Stimulated activated CD8-positive, alpha-beta memory T cell treated with anti-CD3 and anti-CD28 coated beads, Interleukin-2, amount 100 ng/mL, for 1 hour (primary cell): ENCODE measurements at places on chromosomes 6 and 20.

- no peak for DNase-seq
Observed at GRCh38 chr6:41460742-41461336, 85.3 kb upstream of the FOXP4 start.

GRCh38 chr6:134165561-134166201, 113.3 kb upstream of the SLC2A12 start:
- no peak for DNase-seq

DNA sequence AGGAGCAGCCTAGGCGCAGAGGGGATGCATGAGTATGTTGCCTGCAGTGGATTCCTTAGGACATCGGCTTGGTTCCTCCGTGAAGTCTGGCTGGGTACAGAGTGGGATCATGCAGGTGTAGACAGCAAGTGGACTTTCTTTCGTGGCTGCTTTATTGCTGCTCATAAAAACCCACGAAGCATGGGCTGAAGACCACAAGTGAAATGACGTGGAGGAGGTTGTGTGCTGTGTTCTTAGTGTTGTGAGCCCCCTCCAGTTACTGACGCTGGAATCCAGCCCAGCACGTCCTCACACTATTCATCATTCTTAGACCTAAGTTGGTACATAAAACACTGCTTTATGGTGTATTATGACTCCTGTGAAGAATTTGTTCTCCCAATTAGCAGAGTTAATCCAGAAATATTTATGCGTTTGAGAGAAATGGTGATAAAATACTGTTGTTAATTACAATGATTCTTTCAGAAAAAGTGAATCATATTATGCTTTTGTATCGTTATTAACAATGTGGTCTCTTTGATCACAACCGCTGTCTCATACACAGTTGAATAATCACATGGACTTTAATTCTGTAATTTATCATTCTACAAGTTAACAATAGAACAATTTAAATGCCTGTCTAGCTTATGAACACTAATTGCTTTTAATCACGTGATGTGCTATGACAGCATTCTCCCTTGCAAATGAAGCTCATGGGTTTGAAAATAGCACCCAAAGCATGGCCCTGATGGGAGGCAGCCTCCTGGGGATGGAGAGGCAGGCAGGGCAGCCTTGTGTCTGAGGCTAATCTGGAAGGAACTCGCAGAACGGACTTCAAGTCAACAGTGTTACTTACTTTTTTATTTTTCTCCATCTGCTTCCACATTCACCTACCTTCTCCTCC, 233.9 kb upstream of the SYNDIG1 start:
- no peak for DNase-seq

- DNase-seq: no peak
Observed at GRCh38 chr6:3133515-3133914, 15.0 kb downstream of the BPHL start.

DNA sequence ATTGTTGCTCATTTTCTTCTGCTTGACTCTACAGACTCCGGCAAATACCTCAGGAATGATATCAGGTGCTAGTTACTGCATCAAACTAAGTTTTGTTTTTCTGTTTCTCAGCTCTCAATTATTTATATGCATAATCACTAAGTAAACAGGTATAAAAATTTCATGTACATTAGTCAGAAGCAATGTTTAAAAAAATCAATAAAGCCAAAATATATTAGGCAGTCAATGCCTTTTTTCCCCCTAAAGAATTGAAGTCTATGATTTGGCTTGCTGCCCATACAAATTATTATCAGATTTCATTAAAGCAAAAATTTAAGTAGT, 20.6 kb upstream of the MRS2 start:
- DNase-seq: no peak

- no peak for DNase-seq
Observed at GRCh38 chr6:70208235-70208790, 94.6 kb downstream of the COL9A1 start.

DNA sequence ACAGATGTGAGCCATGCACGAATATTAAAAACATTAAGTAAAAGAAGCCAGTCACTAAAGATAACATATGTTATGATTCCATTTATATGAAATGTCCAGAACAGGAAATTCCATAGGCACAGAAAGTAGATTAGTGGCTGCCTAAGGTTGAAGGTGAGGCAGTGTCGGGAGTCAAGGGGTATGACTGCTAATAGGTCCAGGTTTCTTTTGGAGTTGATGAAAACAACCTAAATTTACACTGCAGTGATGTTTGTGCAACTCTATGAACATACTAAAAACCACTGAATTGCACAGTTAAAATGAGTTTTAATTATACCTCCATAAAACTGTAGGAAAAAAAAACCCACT, 14.4 kb downstream of the SRPK1 start:
- DNase-seq: no peak

DNA sequence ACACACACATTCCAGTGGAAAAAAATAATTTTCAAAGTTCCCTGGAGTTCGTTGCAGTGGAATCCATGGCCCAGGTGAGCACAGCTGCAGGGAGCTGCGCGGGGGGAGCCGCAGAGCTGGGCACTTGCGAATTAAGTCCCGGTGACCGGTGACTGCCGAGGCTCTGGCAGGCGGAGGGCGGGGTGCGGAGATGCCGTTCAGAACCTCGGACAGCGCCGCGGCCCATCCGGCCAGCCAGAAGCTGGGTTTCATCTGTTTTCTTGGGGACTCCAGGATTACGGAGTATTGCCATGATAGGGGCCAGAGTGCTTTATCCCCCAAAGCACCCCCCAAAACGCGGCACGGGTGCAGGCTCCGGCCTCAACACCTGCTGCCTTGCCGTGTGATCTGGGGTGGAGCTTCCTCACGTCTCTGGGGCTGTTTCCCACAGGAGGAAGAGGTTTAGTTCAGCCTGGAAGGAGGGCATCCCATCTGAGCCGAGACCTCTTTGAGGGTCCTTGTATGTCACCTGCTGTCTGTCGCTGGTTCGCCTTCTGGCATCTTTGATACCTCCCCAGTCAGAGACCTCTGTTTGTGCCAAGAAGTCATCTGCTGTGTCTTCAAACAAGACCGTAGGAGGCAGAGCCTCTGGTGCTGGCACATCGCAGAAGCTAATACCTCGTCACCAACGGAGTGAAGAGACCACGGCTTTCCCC, 99.4 kb downstream of the YTHDF1 start:
- DNase-seq: no peak

GRCh38 chr6:22081709-22082108, 215.1 kb downstream of the PRL start:
- DNase-seq: no peak

DNA sequence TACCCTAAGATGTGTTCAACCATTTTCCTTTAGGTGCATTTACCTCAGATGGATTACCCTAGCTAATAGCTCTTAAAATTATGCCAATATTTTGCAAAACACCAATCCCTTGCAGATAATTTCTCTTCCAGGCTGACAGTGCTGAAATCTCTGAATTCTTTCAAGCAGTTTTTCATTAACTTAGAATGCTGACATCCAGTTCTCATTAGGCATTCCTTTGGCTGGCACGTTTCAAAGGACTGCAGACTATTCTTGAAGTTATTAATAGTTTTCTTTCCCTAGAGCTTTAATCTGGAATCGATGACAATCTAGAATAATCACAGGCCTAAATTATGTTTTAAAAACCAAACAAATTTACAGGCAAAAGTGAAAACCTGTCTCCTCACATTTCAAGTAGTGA, 68.3 kb downstream of the SMLR1 start:
- DNase-seq: no peak

DNA sequence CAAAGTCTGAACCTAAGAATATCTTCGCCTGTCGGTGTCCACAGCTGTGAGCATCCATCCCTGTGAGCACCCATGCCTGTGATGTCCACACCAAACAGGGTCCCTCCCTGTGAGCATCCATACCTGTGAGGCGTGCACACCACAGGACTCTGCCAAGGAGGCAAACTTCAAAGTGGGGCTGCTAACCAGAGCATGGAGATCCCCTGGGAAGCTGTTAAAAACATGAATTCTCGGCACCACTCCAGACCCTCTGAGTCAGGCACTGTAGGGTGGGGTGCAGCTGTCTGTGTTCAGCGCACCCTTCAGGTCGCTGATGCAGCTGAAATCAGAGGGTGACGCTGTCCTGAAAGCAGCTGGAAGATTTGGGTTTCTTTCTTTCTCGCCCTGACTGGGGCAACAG, 85.4 kb upstream of the NXT1 start:
- no peak for DNase-seq

DNA sequence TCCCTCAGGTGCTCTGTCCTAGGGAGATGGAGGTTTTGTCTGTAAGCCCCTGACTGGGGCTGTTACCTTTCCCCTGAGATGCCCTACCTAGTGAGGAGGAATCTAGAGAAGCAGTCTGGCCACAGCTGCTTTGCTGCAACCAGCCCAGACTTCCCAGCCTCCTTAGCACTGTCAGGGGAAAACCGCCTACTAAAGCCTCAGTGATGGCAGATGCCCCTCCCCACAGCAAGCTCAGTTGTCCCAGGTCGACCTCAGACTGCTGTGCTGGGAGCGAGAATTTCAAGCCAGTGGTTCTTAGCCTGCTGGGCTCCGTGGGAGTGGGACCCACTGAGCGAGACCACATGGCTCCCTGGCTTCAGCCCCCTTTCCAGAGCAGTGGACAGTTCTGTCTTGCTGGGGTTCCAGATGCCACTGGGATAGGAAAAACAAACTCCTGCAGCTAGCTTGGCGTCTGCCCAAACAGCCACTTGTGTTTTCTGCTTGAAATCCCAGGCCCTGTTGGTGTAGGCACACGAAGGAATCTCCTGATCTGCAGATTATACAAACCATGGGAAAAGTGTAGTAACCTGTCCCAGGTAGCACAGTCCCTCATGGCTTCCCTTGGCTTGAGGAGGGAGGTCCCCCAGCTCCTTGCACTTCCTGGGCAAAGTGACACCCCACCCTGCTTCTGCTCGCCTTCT, 146.4 kb upstream of the PROKR2 start:
- DNase-seq: no peak

- DNase-seq: no peak
Observed at GRCh38 chr20:10524643-10525042, 89.5 kb downstream of the SLX4IP start.

DNA sequence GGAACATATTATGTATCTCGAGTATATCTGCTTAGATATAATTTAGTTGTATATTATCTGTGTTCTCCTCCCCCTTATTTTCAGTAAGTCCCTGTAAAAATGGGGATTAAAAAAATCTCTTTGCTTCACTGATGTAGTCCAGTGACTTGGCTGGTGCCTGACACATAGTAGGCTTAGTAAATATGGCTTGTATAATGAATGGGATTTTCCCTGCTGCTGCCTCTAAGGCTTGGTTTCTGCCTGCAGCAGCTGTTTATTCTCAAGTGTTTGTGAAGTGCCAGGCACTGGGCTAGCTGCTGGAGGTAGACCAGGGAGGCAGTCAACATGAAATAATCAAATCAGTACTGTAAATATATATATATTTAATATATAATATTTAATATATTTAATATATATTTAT, 1.6 kb upstream of the ZFP64 start:
- no peak for DNase-seq

DNA sequence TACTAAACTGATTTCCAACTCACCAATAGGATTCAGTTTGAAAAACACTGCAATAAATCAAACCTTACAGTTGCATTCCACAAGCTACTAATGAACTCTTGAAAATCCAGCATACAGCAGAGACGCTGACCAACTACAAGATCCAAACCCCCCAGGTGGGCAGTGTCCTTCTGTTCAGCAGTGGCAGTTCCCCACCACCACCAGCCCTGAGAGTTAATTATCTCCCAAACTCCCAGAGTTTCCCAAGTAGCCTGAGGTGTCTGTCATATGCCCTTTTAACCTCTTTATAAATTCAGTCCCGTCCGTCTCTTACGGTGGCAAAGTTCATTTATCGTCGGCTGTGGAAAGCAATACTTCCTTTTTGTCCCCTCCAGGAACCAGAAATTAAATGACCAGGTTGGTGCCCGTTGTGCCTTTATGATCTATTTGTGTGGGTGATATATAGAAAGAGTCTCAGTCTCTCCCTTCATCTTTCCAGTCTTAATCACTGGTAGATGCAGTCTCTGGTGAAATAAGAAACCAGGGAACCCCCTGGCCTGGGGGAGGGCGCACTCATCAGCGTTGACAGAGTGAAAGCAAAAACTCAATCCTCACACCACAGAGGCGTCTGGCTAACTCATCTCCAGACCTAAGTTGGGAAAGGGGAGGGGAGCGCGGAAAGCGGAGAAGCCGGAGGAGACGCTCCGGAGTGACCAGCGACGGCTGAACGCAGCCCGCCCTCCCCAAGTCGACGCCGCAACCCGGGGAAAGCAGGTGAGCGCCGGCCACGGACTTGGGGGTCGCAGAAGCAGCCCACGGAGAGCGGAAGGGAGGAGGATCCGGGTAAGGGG, 717 bp downstream of the MRPL14 start:
- DNase-seq: peak; percentile 45

DNA sequence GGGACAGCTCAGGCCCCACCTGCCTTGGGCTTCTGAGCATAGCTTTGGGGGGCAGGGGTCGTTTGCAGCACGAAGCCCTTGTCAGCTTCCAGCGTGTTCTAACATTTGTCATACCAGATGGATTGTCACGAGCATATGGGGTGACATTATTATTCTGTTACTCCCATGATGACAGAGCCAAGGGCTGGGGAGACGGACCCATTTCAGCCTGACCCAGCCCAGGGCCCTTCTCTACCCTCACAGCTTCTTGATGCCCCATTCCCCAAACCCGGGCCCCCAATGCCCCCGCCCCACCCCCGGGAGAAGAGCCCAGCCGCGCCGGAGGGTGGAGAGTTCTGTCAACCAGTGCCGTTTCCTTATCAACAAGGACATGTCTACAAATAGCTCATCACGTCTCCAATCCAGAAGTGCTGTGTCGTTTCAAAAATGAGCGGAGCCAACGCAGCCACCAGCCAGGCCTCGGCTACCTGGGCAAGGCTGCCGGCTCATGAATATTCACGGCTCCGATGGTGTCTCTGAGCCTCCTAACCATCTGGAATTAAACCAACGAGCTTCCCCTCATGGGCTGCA, 9.6 kb upstream of the CHRNA4 start:
- DNase-seq: no peak

GRCh38 chr20:11496380-11496779, 421.3 kb upstream of the BTBD3 start:
- no peak for DNase-seq

- no peak for DNase-seq
Observed at GRCh38 chr6:7559651-7560385, 18.3 kb downstream of the DSP start.

DNA sequence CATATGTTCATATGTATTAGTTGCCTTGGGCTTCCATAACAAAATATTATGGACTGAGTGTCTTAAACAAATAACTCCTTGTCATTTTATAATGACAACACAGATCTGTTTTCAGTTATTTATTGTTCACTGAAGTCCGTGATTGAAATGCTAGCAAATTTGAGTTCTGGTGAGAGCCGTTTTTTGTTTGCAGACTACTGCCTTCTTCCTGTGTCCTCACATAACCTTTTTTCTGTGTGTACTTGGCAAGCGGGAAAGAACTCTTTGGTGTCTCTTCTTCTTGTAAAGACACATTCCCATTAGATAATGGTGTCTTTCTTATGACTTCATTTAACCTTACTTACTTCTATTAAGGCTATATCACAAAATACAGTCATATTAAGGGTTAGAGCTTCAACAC, 482.9 kb upstream of the EYS start:
- DNase-seq: no peak

DNA sequence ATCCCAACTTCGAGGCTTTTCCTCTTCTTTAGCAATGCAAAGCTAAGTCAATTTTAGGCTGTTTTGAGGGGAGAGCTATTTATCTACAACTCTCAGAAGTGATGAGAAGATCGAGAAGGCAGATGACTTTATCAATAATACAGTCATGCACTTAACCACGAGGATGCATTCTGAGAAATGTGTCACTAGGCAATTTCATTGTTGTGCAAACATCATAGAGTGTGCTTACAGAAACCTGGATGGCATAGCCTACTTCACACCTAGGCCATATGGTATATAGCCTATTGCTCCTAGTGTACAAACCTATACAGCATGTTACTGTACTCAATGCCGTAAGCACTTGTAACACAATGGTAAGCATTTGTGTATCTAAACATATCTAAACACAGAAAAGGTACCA, 66.6 kb downstream of the PRND start:
- no peak for DNase-seq
